ENCODE measurements at places on chromosomes 7 and 10.

- no peak for DNase-seq
These were observed 95.1 kb downstream of the GLRX3 start for GRCh38 chr10:130231251-130231741.

- DNase-seq: peak; percentile 34
These were observed 36.9 kb upstream of the KMT2E start for GRCh38 chr7:104976966-104977636.

DNA sequence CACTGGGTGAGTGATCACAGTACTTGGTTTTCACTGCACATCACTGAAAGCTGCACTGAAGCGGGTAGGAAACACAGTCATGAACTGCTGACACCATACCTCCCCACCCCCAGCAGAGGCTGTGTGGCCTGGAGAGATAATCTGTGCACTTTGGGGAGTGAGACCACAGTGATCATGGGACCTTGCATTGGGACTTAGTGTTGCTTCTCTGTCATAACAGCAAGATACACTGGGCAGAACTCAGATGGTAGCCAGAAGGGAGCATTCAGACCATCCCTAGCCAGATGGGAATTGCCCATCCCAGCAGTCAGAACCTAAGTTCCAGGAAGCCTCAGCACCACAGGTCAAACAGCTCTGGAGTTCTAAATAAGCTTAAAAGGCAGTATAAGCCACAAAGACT is 346.4 kb upstream of the TMEM229A start:
- DNase-seq: no peak

DNA sequence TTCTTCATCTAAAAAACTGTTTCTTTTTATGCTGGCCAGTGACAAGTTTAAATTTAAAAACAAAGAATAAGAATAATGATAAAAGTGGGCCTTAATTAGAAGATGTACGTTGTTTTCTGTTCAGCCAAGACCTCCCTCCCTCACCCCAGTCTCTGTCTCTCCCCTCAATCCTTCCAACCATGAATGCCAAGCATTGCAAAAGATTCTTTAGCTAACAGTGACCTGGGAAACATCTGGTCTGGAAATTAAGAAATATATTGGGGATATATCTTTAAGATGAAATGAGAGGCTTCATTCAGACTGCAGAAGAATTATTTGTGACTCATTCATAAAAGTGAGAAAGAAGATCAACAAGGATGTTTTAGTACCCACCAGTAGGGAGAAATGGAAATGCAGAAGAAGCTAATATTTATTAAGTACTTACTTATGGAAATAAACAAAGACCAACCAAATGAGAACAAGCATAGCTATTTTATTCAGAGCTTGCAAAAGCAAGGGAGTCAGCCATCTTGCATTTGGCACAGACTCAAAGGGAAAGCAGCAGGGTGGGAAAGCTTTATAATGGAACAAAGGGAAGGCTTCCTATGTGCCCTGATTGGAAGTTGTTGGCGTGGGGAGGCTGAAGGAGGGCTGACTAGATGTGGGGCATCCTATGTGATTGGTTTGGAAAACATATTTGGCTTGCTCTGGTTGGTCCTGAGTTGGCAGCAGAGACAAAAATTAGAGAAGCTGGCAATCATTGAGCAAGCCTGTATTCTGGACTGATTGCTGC is 595.4 kb upstream of the GHITM start:
- DNase-seq: no peak

DNA sequence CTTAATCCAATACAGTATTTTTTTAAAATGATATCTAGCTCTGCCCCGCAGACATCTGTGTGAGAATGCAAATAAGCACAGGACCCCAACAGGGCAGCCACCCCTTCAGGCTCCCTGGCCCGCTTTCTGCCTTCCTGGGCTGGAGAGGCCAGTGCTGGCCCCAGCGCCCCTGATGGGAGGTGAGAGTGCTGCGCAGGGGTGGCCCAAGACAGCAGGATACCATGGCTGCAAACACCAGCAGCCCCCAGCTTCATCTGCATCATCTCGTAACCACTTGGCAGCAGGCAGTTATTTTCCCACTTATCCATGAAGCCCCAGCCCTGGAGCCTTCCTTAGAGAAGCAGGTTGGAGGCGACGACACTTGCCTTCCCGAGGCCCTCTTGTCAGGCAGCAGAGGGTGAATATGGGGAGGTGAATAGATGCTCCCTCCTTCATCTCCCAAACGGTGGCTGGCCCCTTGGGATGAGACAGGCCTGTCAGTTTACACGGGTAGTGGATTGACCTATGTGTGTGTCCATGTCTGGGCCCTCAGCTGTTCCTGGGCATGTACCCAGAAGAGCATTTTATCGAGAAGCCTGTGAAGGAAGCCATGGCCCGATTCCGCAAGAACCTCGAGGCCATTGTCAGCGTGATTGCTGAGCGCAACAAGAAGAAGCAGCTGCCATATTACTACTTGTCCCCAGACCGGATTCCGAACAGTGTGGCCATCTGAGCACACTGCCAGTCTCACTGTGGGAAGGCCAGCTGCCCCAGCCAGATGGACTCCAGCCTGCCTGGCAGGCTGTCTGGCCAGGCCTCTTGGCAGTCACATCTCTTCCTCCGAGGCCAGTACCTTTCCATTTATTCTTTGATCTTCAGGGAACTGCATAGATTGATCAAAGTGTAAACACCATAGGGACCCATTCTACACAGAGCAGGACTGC is 71.2 kb downstream of the ALOX5 start:
- DNase-seq: no peak

GRCh38 chr10:110457851-110458250 is 39.9 kb upstream of the DUSP5 start:
- no peak for DNase-seq

GRCh38 chr10:119296703-119297102 is 89.3 kb downstream of the GRK5 start:
- no peak for DNase-seq

DNA sequence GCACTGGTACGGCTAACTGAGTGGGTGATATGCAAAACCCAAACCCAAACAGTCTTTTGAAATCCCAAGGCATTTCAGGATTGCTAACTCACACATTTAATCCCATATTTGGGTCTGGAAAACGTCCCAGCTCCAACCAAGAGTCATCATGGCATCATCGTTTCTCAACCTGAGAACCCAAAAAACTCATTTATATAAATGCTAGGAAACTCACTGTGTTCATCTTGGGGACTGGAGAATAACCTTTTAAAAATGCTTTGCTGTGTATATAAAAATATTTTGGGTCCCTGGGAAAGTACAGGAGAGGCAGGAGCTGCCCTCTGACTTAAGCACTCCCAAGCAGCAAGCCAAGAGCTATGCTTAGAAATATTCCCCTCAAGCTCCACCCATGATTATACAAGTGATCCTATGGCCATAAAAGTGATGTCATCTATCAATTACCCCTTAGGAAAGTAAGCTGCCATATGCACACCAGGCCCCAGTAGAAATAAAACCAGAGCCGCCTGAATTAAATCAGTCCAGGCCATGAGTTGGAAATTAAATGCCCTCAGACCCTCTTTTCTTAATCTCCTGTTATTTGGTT is 352.1 kb downstream of the FRMD4A start:
- peak; percentile 98 for DNase-seq

- DNase-seq: no peak
These were observed 2.1 kb upstream of the AKR1D1 start for GRCh38 chr7:138074121-138074520.

DNA sequence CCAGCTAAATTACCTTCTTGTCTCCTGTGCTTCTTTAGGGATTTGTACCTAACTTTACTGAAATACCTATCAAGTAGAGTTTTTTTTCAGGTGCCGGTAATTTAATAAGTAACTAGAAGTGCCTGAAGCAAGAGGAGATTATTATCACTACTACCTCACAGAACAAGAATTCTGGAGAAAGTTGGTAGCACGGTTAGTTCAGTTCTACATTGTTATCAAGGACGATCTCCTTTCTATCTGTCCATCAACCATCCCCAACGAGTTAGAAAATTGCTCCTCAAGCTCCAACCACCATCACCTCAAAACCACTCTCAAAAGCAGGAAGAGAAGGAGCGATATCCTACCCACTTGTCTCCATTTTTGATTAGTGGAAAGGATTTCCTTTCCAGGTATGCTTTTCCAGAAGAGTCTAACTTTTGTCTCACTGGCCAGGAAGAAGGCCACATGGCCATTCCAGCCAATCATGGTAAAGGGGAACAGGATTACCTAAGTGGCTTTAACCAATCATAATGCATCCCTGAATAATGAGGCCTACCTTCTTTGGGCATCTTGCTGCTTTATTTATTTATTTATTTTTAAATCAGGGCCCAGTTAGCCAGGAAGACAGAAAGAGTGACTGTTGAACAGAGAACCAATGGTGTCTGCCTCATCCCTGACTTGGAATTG is 265.2 kb downstream of the SNX13 start:
- no peak for DNase-seq

GRCh38 chr10:122648599-122649428 is 50.8 kb downstream of the C10orf120 start:
- peak; percentile 39 for DNase-seq

- no peak for DNase-seq
These were observed 12.3 kb upstream of the SLC26A3 start for GRCh38 chr7:107815254-107815882.

DNA sequence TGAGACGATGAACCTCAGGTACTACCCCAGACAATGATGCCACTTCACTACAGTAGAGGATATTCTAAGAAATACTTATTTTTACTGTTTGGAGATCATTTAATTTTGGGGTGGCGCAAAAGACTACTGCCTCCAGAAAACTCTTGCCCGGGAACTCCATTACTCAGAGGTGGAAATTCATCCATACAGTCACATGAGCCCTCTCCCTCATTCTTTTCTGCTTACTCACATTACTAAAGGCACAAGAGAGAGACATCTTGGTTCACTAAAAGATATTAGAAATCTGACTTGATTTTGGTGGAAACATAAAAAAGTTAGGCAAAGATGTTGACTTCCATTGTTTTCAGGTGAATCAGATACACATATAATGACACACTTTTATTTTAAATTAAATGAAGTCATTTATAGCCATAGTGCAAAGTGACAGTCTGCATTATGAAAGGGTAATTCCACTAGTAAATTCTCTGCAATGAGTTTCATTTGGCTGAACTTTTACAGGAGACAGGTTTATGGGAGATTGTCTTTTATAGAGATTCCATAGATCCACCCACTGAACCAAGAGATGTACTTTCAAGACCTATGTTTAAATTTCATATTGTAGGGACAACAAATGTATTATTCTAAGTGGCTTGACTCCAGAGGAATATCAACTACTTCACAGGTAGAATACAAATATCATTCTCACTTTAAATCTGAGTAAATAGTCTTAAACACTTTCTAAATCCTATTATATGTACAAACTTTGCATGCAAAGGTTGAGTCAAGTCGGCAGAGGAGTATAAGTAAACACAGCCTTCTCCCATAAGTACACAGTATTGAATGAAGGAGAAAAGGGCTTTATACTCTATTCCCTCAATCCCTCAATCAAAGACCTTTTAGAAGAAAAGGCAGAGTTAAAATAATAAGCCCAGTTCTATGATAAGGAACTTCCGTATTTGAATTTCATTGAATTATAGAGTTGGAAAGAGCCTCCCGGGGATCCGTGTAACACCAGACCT is 18.8 kb downstream of the NEBL start:
- no peak for DNase-seq

DNA sequence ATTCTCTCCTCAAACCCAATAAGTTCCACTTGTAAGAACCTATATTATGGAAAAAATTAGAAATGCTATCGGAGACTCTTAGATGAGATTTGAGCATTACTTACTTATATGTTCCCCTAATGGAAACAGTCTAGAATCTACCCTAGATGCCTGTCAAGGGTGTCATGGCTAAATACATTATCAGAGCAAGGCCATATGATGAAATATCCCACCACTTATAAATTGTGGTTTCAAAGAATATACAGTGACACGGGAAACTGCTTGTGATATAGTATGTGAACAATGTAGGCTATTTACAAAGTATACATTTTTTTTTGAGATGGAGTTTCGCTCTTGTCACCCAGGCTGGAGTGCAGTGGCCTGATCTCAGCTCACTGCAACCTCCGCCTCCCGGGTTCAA is 46.3 kb upstream of the CTBP2 start:
- DNase-seq: no peak

DNA sequence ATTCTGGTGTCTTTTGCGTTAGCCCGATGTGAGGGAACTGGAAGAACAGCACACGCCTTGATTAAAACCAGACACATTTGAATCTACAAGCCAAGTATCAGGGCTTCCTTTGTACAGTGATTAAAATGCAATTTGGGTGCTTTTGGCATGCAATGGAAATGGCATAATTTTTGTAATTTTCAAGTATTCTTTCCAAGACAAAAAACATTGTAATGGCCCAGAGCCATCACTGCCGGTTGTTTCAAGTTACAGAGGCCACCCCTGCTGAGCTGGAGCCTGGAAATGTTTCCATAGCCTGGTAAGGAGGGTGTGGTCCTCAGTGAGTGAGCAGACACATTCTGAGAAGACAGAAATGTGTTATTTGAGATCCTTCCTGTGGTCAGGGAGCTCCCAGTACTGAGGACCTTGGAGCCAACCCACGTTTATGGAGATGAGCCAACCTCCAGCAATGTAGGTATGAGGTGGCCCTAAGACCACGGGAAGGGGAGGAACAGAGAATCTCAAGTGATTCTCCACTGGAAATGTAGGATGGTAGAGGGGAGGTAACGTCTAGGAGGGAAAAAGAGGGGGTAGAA is 20.9 kb downstream of the TEX36 start:
- peak; percentile 94 for DNase-seq

GRCh38 chr7:104861729-104862390 is 152.1 kb upstream of the KMT2E start:
- DNase-seq: no peak

GRCh38 chr7:28389504-28390395 is 22.6 kb upstream of the CREB5 start:
- peak; percentile 86 for DNase-seq

GRCh38 chr10:131043039-131043691 is 268.4 kb downstream of the TCERG1L start:
- no peak for DNase-seq

DNA sequence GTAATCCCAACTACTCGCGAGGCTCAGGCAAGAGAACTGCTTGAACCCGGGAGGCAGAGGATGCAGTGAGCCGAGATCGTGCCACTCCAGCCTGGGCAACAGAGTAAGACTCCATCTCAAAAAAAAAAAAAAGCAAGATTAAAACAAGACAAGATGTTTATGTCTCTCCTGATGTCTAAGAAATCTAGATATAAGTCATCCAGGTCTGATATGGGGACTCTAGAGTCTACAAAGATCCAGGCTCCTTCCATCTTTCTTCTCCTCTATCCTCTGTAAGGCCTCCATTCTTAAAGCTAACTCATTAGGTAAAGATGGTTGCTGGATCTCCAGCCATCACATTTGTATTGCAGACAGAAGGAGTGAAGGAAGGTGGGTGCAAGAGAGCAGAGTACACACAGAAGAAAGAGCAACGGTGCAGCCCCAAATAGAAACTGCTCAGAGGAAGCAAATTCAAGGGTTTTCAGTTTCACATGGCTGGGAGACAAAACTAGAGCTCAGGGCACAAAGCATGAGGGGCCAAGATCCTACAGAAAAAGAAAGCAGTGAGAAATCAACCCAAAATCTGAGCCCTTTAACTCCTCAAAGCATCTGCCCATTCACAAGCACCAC is 57.6 kb downstream of the USP6NL start:
- DNase-seq: no peak

GRCh38 chr7:132309102-132309805 is 267.0 kb downstream of the PLXNA4 start:
- no peak for DNase-seq

GRCh38 chr10:21732067-21732772 is 198.2 kb downstream of the MLLT10 start:
- DNase-seq: peak; percentile 74

Data from fibroblast of the aortic adventitia (primary cell).